ENCODE measurements at places on chromosomes 7 and 10.

DNA sequence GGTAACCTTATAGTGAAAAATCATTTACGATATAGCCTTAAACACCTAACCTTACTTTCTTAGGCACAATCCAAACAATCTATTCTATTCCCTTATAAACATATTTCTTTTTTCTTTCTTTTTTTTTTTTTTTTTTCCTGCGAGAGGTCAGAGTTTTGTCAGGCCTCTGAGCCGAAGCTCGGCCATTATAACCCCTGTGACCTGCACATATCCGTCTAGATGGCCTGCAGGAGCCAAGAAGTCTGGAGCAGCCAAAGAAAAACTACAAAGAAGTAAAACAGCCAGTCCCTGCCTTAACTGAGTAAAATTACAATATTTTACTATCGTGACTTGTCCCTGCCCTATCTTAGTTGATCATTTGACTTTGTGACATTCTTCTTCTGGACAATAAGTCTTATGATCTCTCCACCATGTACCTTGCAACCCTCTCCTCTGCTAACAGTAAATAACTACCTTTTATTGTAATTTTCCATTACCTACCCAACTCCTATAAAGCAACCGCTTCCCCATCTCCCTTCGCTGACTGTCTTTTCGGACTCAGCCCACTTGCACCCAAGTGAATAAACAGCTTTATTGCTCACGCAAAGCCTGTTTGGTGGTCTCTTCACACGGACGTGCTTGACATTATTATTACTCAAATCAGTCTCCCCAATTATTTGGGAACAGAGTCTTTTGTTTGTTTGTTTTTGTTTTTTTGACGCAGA, 64.5 kb downstream of the AOAH start:
- no peak for DNase-seq

DNA sequence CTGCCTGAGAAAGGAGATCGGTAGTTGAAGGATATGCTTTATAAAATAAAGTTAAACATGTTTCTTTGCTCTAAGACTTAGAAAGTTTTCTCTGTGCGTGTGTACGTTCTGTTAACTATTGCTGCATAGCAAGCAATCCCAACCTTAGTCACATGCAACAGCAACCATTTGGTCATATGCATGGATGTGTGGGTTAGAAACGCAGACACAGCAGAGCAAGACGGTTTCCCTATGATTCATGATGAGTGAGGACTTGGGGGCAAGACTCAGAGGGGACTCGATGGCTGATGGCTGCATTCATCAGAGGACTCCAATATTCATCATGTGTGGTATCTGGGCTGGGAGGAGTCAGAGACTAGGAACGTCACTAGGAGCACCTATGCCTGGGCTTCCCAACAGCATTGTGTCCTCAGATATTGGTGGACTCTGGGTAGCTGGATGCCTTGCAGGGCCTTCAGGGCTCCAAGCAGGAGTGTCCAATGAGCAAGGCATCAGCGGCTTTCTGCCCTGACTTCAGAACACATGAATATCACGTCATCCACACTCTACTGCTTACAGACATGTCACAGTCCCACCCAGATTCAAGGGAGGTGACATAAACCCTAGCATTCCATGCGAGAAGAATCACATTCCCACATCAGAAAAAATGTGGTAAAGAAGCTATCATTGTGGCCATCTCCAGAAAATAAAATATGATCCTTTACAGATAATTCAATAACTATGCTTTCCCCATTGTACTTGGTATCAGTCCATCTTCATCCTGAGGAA, 731.2 kb downstream of the TNS3 start:
- no peak for DNase-seq

DNA sequence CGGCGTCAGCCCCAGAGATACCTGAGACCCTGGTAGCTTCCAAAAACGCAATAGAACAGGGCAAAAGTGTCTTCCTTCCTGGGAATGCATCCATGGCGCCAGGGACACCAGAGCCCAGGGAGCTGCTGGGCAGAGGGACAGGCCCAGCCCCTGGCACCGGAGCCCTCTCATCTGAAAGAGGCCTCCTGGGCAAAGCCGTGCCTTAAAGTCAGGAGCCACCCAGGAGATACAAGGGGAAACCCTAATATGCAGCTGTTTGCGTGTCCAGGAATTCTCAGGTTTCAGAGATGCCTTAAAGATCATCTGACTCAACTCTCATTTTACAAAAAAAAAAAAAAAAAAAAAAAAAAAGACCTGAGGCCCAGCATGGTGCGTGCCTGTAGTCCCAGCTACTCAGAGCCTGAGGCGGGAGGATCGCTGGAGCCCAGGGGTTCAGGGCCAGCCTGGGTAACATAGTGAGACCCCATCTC, 28.0 kb downstream of the NUDT1 start:
- DNase-seq: no peak

- no peak for DNase-seq
Observed at GRCh38 chr7:103379270-103379975, 32.0 kb downstream of the PSMC2 start.

GRCh38 chr10:123385508-123386080, 231.4 kb downstream of the BUB3 start:
- DNase-seq: no peak

DNA sequence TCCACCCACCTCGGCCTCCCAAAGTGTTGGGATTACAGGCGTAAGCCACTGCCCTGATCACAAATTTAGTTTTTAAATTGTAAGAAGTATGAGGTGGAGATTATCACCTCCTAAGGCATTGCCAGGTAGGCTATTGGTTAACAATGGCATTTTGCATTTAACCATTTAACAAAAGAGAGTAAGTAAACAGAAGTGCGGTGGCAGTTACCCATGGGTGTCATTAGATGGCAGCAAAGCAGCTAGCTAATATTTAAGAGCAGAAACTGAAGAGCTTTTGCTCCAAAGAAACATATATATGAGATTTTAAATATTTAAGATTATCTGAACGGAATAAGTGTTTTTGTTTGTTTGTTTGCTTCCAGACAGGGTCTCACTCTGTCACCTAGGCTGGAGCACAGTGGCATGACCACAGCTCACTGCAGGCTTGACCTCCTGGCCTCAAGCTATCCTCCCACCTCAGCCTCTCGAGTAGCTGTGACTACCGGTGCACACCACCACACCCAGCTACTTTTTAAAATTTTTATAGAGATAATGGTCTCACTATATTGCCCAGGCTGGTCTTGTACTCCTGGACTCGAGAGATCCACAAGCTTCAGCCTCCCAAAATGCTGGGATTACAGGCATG, 325.5 kb upstream of the C7orf33 start:
- DNase-seq: peak; percentile 66

GRCh38 chr7:75881436-75882095, 2.7 kb downstream of the RHBDD2 start:
- DNase-seq: peak; percentile 59

- DNase-seq: no peak
Observed at GRCh38 chr7:121442845-121443244, 46.7 kb upstream of the FAM3C start.

GRCh38 chr10:125692601-125693523, 9.9 kb upstream of the TEX36 start:
- DNase-seq: no peak

DNA sequence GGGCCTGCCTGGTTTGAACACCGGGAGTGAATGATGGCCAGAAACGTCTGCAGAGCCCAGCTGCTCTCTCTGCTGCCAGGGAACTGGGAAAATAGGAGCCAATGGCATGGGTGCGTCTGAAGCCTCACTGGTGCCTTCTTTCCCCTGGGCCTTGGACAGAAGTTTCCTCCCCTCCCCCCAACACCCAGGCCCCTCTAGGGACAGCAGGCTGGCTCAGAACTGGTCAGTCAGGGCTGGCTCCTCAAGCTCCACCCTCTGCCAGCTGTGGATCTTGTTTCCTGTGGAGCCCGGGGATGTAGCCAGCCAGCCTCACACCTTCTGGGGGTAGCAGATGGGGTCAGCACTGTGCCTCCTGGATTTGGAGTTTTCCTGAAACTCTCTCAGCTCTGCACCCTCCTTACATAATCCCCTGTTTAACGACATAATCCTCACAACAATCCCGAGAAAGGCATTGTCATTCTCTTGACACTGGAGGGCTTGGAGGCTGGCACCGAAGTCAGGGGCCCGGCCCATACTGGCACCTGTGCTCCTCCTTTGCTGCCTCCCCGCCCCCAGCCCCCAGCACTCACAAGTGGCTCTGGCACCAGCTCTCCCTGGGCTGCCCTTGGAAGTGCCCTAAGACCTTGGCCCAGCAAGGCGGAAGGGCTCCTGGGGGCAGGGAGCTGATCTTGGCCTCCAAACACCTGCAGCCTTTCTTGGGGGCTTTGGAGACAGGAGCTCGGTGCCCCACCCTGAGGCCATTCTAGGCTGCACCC, 5.7 kb downstream of the LDB3 start:
- peak; percentile 59 for DNase-seq

GRCh38 chr7:42117201-42117600, 119.8 kb downstream of the GLI3 start:
- DNase-seq: no peak

DNA sequence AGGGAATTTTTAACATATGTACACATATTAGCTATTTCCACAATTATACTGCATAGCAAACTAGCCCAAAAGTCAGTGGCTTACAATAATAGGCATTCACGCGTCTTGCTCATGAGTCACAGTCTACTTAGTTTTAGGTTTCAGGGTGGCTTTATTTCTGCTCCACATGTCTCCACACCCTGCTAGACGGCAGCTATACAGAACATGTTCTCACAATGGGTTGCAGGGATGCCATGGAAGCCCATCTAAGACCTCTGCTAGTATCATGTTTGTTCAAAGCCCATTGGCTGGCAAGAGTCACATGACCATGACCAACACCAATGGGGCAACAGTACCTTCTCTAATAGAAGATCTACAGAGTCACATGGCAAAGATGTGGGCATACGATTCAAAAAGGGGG, 96.3 kb upstream of the NEBL start:
- no peak for DNase-seq

GRCh38 chr10:75828413-75828812, 397.0 kb downstream of the LRMDA start:
- no peak for DNase-seq

Measured in HAP-1 (cell line).